Activated gamma-delta T cell (primary cell): ENCODE measurements at places on chromosomes 3 and 15.

GRCh38 chr15:31499953-31500765 is 173.5 kb downstream of the KLF13 start:
- no peak for DNase-seq

- DNase-seq, result no peak
These were observed at the start of gene UBA7 for GRCh38 chr3:49813497-49814174. TSS of gene UBA7 (minus strand) at chr3:49813953. CDS start at chr3:49813787, 166 bp downstream.

DNA sequence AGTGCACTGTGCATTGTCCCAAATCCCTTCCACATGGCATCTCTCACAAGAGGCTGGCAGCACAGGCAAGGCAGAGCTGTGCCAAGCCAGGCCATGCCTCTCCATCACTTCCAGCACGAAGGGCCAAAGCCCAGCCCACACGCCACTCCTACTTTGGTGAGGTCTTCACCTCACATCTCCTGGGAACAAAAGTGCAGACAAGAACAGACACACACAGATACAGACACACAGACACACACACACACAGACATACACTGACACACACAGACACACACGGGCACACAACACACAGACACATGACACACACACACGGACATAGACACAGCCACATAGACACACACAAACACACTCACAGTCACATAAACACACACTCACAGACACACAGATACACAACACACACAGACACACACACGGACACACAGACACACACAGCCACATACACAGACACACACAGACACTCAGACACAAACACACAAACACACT is 233.3 kb downstream of the UACA start:
- DNase-seq, result no peak

DNA sequence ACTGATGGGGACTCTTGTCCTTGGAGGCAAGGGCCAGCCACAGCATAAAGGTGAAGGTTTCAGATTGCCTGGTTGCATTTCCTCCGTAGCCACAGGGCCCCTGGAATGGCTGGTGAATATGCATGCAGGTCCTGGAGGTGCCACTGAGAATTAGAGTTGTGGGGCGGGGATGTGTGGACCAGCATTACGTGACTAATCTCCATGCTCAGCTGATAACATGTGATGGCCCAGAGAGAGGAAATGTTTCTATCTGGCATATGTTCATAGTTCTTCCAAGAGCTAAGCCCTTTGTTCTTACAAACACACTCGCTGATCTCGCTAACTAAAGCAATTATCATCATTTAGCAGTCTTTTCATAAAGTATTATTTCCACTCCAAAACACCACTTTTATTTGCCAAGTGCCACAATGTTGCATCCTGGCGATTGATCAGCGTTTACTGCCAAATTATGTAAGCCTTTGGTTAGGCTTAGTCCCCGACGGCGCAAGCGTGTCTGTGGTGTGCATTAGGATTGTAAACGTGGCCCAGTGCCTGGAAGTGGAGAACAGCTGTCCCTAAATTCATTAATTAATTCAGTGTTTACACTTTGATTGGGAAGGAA is 55.9 kb downstream of the CGNL1 start:
- DNase-seq, result no peak

DNA sequence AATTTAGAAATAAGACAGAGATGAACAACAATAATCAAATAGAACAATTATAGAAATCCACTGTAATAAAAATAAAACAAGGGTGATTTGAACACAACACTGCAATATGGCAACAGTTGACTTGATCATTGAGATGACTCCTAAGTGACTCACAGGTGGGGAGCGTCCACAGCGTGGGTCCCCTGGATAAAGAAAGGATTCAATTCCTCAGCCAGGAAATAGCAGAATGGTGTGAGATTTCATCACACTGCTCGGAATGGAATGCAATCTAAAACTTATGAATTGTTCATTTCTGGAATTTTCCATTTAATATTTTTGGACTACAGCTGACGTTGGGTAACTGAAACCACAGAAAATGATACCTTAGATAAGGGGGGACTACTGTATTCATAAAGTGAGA is 82.0 kb downstream of the CNTN3 start:
- DNase-seq, result no peak
